ENCODE measurements at places on chromosomes 2 and 18.

- DNase-seq: no peak
Measured at GRCh38 chr2:55135491-55135890, 85.2 kb upstream of the RTN4 start.

GRCh38 chr2:165682546-165682945 lies 111.5 kb downstream of the GALNT3 start:
- no peak for DNase-seq

DNA sequence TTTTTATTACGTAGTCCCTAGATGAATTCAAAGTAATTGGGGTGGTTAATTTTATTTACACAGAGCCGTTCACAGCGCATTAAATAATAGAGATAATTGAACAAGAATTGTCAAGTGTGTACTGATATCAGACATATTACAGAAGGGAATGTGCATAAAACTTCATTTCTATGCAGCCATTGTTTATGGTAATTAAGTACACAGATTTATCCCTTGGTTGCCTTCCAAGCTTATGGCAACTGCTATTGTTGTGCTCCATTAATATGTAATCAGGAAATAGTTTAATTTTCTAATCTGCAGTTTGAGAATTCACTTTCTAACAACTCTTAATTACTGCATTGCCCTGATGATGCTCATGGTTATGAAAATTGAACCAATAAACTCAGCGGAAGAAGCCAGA lies 47.3 kb upstream of the OTX1 start:
- no peak for DNase-seq

GRCh38 chr2:74513605-74514367 lies 464 bp upstream of the TLX2 start:
- DNase-seq: no peak

DNA sequence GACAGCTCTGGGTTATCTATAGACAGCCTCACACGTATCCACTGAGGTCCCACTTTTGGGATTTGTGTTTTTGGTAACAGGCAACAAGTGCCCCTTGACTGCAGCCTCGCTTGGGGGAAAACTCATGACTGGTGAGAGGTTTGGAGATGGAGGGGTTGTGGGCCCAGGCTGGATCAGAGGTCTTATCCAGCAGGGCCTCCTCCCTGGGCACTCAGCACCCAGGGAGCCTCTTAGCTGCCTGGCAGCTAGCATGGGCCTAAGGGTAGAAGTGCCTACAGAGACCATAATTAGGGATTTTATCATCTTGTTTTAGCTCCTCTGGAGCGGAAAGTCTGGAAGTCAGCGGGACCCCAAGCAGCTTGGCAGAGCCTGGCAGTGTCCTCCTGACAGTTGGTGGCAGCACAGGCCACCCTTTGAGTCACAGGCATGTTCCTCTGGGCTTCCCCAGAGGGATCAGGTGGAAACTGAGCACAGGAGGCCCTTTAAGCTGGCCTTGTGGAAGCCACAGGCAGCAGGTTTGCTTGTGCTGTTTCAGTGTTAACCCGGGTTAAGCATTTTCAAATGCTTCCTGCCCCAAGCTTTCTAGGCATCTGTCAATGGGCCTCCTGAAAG lies 143.1 kb downstream of the KCTD1 start:
- no peak for DNase-seq

- no peak for DNase-seq
Measured at GRCh38 chr2:234919711-234920110, 32.1 kb upstream of the SH3BP4 start.

GRCh38 chr2:70990216-70990615 lies 4.5 kb downstream of the TEX261 start:
- no peak for DNase-seq

GRCh38 chr18:63152791-63153190 lies 166.8 kb downstream of the BCL2 start:
- no peak for DNase-seq

DNA sequence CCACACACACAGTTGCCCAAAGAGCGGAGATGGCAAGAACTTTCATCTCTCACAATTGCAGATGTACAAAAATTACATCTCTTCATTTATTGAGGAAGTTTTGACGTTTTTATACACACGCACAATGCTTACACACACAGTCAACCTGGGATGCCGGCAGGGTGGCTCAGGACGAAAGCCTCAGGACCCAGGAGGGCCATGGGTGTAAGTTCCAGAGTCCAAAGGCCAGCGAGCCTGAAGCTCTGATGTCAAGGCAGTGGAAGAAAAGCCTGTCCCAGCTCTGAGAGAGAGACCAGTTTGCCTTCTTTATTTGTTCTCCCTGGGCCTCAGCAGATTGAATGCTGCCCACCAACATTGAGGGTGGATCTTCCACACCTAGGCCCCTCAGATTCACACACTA lies 10.1 kb downstream of the AMER3 start:
- no peak for DNase-seq

GRCh38 chr2:121387591-121388325 lies 102.8 kb upstream of the TFCP2L1 start:
- DNase-seq: no peak

GRCh38 chr2:8196316-8196715 lies 485.5 kb upstream of the ID2 start:
- no peak for DNase-seq

DNA sequence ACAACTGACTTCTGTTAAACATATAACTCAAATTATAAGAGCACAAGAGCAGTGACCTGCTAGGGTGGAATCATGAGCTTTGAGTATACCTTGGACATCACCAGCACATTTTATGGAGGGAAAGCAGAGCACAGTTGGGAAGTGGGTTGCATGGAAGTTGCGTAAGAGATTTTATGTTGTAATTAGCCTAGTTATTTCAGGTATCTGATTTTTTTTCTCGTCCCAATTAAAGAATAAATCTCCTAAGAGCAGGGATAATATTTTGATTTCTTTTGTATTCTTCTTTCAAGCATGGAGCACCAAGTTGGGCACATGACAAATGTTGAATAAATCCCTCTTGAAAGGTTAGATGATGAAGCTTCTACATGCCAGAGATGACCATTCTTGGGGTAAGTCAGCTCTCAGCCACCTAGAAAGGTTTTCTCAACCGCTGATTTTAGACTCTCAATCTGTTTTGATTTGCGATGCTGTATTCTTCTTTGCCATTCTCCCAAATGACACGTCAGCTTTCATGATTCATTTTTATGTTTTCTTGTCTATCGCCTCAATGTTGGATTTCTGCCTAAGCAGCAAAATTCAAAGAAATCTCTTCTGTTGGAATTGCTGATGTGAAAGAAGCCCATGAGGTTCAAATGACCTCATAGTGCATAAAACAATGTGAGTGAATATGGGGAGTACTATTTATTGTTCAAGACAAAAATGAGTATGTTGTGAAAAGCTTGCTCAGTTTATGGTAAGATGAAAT lies 15.3 kb upstream of the FN1 start:
- no peak for DNase-seq

DNA sequence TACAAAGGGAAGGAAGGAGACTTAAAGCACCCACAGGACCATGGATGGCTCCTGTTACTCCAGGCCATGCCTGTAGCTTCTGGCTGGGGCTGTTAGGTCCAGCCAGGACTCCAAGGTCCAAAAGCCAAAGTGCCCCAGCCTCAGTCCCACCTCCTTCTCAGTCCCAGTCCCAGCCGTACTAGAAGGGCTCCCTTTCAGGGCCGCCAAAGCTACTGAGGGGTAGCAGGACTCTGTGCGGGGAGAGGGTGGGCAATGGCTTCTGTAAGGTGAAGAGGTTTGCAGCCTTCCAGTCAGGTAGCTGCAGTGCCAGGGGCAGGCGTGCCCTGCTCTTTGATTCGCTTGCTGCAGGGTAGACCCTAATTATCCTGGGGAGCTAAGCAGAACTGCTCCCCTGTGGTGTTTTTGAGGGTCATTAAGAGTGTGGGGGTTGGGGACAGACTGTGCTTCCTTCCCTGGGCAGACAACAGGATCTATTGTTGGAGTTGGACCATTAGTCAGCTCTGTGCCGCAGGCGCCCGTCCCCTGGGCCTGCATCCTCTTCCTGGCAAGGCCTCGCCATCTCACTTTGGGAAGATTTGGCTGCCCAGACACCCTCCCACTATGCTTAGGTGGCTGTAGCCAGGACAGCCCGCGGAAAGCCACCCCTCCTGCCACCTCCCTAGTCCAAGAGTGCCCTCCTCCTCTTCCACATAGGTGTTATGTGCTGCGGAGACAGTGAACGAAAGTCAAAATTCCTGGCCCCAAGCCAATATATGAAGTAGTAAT lies 118.8 kb downstream of the ZBTB7C start:
- DNase-seq: no peak

GRCh38 chr2:7972670-7973069 lies 709.2 kb upstream of the ID2 start:
- no peak for DNase-seq

- DNase-seq: no peak
Measured at GRCh38 chr2:102334486-102334885, 21.1 kb upstream of the IL18R1 start.

- DNase-seq: no peak
Measured at GRCh38 chr2:223051693-223052289, at the start of gene KCNE4. Gene KCNE4, plus strand, starts transcription at chr2:223052190. Its CDS starts 641 bp downstream, at chr2:223052831.

- DNase-seq: peak; percentile 13
Measured at GRCh38 chr18:73842795-73843394, 304.7 kb downstream of the FBXO15 start.

- DNase-seq: no peak
Measured at GRCh38 chr2:239873656-239874635, 151.2 kb downstream of the NDUFA10 start.

DNA sequence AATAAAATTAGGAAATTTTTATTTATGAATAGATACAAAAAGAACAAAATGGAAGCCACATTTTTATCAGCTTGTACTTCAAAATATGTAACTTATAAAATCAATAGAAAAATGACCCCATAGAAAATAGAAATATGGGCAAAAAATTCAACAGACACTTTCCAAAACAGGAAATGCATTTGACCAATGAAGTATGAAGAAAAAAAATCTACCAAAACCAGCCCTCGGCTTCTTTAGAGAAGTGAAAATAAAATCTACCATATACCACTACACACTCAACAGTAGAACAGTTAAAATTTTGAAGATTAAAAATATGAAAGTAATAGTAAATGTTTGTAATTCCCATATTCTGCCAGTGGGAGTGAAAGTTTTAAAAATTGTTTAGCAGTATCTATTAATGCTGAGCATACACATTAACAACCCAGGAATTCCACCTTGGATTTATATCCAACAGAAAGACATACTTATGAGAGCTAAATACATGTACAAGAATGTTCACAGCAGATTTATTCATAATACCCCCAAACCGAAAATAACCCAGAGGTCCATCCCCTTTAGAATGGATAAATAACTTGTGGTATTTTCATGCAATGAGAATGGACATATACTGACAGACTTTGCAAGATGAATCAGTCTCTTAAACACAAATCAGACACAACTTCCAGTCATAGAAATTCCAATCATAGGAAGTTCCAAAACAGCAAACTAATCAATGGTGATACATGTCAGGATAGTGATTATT lies 318.0 kb downstream of the FIGN start:
- DNase-seq: no peak

GRCh38 chr2:105450471-105450870 lies 51.6 kb upstream of the FHL2 start:
- DNase-seq: no peak

GRCh38 chr18:78672862-78673446 lies 306.7 kb upstream of the SALL3 start:
- no peak for DNase-seq

- DNase-seq: no peak
Measured at GRCh38 chr2:151634736-151635467, 99.4 kb downstream of the NEB start.

- no peak for DNase-seq
Measured at GRCh38 chr2:182866095-182866460, 359 bp downstream of the FRZB start.

DNA sequence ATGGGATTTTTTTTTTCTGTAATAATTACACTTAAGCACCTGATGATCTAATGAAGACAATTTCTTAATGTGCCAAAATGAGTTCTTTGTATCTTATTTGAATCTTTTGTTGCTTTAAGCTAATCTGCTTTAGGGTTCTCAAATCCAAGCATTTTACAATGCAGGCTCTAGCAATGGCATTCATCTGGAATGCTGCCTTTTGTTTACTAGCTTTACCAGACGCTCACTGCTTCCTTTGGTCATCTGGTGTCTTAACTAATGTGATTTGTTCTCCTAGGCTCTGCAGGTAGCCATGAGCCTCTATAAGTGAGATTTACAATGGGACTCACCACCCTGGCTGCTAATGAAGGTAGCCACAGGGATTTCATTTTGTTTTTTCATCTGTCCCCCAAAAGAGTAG lies 100.3 kb downstream of the GREB1L start:
- no peak for DNase-seq

GRCh38 chr2:238916176-238916874 lies 68.4 kb downstream of the TWIST2 start:
- DNase-seq: no peak

- DNase-seq: peak; percentile 74
Measured at GRCh38 chr2:190636361-190636760, 12.5 kb upstream of the NAB1 start.

DNA sequence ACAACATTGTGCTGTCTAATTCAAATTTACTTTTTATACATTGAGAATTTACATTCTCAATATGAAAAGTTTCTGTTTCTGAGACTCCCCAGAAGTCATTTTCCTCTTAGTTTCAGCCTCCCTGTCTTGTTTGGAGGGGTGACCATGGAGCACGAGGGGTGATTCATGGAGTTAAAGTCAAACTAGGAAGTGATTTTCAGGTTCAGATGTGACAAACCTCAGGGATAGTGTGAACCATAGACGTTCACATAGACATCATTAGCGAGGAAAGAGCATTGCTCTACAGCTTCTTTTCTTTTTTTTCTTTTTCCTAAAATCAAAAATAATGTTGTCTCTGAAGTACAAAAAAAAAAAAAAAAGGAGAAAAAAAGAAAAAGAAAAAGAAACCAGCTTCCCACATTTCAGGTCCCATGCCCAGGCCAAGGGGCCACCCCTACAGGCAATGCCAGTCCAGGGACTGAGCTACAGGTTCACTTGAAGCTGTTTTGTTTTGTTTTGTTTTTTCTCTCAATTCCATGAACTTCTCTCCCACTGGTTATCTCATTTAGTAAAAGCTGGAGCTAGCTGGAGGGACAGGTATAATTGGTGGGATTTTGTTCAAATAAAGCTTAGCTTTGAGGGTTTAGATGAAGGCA lies 18.1 kb upstream of the LCLAT1 start:
- DNase-seq: no peak

GRCh38 chr2:71043531-71044407 lies 24.7 kb upstream of the NAGK start:
- DNase-seq: no peak

DNA sequence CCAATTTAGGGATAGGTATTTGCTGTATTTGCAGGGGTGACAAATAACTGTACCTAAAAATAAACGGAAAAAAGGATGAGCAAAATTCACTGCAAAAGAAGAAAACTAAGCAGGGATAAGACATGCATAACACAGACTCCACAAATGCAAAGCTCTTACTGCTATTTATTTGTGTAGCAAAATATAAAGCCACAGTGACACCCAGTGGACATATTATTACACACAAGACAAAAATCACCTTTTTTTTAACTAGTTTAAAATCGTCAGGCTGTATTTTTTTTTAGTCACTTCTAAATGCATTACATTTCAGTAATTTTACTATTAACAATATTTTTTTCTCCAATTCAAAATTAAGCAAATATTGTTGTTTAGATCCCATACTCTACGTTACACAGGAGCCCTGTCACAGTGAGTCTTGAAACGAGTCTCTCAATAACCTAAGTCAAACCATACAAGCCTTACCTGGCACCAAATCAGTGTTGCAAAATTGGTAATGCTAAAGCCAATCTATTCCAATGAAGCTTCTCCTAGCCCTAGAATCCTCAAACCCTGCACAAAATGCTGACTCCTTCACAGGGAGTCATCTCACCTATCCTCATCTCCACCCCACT lies 23.7 kb downstream of the METTL4 start:
- peak; percentile 13 for DNase-seq
